Activated CD4-positive, alpha-beta T cell treated with anti-CD3 and anti-CD28 coated beads, Interleukin-2, Interleukin-6, amounts not matched to agents 100 ng/mL and 50 ng/mL, durations not matched to agents 16 hours and 8 hours (primary cell): ENCODE measurements at places on chromosomes 7 and 10.

DNA sequence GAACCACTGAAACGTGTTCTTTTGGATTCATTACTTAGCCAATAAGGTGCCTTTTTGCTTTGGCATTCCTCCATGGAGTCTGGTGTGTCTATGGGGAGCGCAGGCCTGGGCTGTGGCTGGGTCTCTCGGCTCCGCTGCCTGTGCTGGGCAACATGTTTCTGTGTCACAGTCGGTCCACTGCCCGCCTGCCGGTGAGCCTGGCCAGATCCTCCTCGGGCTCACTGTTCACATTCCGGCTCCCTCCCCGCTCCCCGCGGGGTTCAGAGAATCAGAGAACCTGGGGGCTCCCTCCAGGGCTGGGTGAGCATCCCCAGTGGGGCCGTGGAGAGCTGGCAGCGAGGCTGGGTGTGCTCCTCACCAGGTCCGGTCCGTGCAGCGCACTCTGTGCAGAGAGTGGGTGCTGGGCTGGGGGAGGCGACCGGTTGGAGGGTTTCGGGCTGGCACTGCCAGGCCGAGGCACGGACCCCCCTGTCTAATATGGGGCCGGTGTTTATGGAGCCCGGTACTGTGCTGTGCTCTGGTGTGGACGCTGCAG, 70.4 kb downstream of the INPP5A start:
- no peak for DNase-seq

GRCh38 chr7:120293027-120293426, 20.1 kb downstream of the KCND2 start:
- no peak for DNase-seq

DNA sequence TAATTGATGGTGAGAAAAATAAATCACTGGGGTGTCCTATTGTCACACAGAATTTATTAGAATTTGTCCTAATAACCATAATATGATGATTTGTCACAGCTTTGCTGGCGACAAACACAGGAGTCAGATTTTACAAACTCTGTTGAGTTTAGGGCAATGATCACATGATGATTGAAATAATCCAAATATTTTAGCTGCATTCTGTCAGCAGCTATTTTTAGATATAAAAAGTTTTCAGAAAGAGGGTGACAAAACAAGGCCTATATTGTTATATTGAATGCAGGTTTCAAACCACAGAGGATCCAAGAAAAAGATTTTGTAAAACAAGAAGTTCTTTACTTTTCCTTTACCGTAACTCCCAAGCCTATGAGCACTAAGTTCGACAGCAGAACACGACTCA, 178.8 kb downstream of the ADAM12 start:
- no peak for DNase-seq

GRCh38 chr7:32506266-32507054, 11.2 kb downstream of the AVL9 start:
- DNase-seq, result peak; percentile 71

DNA sequence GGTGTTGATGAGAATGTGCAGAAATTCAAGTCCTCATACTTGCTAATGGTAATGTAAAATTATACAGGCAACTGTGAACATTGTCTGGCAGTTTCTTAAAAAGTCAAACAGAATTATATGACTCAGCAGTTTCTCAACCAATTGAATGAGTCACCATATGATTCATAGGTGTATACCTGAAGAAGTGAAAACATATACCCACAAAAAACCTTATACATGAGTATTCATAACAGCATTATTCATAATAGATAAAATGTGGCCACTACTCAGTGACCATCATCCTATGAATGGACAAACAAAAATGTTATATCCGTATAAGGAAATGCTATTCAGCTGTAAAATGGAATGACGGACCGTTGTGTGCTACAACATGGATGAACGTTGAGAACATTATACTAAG, 253.5 kb downstream of the MALRD1 start:
- peak; percentile 15 for DNase-seq

- DNase-seq, result no peak
Observed at GRCh38 chr10:130440971-130441370, 304.8 kb downstream of the GLRX3 start.

- DNase-seq, result no peak
Observed at GRCh38 chr7:153604-154003, 38.8 kb upstream of the FAM20C start.

- no peak for DNase-seq
Observed at GRCh38 chr10:43610636-43611035, 4.4 kb downstream of the ZNF485 start.

GRCh38 chr7:7119729-7120128, 62.6 kb upstream of the C1GALT1 start:
- no peak for DNase-seq

- no peak for DNase-seq
Observed at GRCh38 chr7:125636320-125636962, 706.8 kb upstream of the POT1 start.

DNA sequence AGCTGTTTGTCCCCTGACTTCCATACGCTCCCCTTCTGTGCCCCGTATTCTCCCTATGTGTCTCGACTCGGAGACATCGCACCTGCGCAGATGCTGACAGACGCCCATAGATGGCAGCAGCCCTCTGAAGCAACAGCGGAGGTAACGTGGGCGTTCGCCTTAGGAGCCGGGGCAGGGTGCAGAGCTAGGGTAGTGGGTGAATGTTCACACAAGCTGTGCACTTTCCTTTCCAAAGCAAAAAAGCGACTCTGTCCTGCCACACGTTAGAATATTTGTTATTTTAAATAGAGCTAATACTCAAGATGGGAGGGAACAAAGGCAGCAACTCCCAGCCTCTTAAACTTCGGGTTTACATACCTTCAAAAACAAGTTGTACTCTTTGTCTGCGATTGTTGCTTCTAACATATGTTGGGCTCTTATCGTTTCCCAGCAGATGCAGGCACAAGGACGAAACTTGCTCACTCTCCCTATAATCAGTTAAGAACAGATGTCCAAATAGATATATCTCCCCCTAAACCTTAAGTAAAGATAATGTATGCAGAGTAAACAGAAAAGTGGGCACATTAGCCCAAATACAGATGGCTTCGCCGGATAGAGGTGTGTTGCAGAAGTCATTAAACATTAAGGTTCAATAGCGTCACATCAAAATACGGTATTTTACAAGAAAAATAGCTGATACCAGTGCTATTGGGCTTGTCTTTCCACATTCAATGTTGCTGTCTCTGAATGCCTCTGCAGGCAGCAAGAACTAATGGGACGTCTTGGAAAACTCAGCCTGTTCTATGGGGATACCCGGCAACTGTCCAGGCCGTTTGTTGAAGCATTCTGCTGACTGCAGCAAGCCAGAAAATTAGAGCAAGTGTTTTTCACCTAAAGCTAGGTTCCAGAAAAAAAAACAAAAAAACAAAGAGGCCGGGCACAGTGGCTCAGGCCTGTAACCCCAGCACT, 340.3 kb upstream of the PRKCQ start:
- DNase-seq, result peak; percentile 86

- DNase-seq, result no peak
Observed at GRCh38 chr7:76268376-76268775, 34.1 kb upstream of the HSPB1 start.

DNA sequence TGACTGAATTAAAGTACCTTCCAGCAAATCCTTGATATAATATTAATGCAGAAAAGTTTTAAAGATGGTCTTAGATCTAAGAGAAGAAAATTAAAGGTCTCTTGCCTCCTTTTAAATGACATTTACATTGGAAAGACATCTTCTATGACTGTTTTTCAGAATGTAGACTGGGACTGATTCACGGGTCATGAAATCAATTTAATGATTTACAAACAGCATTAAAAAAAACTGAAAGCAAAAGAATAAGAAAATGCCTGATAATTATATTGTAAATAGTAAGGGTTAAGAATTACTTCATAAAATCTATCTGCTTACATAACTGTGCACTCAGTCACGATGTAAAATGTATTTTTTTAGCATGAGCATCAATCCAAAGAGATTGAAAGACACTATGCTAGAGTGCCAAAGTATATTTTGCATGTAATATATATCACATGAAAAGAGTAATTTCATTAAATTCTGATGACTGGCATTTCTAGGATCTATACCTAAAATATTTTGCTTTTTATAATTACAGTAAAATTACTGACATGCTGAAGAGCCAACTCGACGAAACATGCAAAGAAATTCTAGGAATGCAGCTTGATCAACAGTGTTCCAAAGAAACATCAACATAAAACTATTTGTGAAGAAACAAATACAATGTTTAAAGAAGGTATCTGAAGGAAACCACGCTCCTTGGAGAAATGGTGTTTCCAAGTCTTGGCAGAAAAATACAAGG, 35.1 kb downstream of the RTKN2 start:
- DNase-seq, result no peak

GRCh38 chr10:114881901-114882300, 56.1 kb upstream of the TRUB1 start:
- no peak for DNase-seq

DNA sequence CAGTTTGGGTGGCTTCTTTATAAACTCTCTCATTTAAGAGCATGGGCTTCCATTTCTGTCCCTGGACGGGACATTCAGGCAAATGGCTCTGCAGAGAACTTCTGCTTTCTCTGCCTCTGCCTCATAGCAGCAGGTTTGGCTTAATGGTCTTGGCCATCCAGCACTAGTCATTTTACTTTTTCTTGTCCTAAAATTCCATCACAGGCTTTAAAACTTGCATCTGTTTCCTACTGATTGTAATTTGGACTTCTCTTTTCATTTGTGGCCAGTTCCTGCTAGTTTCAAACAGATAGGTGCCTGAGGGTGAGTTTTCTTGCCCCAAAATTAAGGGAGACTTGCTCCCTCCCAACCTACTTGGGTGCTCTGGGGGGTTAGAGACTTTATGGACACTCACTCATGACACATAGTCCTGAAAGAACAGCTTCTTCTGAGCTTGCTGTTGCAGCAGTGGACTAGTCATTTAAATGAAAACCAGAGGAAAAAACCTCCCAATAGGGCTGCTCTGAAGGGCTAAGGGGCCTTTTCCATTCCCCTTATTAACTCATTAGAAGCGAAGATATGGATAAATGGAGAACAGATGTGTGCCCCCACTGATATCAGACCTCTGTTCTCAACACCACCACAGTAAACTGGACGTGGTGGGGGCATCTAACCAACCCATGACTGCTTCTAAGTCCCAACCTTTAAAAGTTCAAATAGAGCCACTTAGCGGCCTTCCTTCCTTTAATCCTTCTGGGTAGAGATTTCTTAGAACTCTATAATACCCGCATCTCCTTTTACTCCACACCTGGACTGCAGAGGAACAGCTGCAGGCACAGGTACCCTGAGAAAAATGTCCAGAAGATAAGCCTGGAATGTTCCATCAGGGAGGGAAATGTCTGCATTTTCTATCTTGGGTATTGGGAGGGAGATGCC, 38.8 kb downstream of the SVOPL start:
- no peak for DNase-seq

DNA sequence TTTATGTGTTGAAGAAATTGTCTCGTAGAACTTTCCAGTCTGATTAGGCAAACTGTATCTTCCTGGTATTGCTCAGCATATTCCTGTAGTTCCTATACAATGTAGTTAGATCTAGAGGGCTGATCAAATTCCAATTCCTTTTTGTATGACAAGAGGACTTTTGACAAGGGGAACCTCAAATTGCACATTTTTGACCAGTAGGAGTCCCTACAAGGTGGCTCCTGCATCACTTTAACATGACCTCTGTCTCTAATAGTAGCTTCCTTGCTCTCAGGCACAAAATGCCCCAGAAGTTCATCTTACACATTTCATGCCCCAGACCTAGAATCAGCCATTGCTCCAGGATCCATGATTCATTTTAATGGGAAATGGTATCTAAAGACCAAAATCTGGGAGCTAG, 18.7 kb downstream of the HERPUD2 start:
- DNase-seq, result no peak

GRCh38 chr10:43731486-43731885, 82.8 kb upstream of the ZNF32 start:
- DNase-seq, result no peak

DNA sequence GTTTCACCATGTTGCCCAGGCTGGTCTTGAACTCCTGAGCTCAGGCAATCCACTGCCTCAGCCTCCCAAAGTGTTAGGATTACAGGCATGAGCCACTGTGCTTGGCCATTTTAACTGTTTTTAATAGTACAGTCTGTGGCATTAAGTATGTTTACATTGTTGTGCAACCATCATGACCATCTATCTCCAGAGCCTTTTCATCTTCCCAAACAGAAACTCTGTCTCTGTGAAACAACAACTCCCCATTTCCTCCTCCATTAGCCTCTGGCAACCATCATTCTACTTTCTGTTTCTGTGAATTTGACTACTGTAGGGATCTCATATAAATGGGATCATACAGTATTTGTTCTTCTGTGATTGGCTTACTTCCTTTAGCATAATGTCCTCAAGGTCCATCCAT, 48.3 kb upstream of the SEPHS1 start:
- DNase-seq, result no peak

GRCh38 chr10:29223326-29223725, 65.5 kb upstream of the LYZL1 start:
- DNase-seq, result no peak

DNA sequence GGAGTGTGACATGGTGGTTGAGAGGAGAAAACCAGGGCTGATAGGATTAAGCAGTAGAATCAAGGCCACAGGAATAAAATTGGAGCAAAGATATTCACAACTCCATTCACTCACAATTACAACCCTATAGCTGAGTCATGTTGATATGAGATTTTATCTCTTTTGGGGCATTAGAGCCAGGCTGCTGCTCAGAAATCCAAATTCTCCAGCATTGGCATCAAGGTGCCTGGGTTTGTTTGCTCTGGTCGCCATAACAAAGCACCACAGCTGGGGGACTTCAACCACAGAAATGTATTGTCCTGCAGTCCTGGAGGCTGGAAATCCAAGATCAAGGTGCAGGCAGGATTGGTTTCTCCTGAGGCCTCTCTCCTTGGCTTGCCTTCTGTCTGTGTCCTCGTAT, 52.5 kb upstream of the GRB10 start:
- no peak for DNase-seq

DNA sequence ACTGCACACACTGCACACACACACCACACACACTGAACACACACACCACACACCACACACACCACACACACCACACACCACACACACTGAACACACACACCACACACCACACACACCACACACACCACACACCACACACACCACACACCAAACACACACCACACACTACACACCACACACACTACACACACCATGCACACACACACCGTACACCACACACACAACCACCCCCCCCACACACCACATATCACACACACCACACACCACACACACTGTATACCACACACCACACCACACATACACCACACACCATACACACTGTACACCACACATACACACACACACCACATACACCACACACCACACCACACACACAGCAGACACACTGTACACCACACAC, 59.5 kb downstream of the FAM204A start:
- no peak for DNase-seq

DNA sequence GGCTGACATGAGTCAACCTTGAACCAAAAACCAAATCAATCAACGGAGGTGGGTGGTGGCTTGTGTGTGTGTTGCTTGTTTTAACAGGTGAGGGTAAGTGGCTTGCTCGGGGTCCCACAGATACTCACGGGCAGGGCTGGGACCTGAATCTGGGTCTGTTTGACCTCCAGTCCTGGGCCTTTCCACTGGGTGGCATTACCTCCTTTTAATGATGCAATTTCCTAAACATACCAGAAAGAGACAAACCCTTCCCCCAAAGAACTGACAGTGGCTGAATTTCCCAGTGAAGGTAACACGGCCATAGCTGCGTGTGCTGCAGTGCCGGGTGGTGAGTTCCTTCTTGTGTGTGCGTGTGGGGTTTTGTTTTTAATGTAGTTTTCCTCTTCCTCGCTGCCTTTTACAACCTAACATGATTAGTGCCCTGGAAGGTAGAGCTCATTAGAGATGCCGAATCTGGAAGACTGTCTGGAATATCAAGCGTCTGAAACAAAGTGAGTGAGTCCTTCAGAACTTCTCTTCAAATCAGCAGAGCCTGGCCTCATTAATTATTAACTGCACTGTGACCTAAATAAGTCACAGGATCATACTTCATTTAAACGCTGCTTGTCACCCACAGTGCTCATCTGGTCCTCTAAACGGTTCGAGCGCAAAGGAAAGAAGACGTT, 166.1 kb upstream of the TCERG1L start:
- no peak for DNase-seq
